ENCODE measurements at places on chromosomes 4 and X.

DNA sequence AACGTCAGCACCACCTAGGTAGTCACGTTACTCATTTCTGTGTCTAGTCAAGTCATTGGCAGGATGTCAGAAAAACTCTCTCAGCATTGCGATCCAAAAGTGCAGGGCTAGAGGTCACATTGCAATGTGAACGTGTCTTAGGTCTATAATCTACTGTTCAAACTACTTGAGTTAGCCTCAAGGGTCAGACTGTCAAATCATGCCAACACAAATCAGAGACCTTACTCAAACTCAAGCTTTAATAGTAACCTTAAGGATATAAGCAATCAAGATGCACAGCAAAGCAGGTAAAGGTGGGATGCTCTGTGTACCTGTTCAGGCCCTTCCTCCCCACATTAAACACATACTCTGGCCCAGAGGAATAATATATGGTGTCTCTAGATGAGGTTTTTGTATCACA, 114.4 kb upstream of the NOCT start:
- no peak for DNase-seq

DNA sequence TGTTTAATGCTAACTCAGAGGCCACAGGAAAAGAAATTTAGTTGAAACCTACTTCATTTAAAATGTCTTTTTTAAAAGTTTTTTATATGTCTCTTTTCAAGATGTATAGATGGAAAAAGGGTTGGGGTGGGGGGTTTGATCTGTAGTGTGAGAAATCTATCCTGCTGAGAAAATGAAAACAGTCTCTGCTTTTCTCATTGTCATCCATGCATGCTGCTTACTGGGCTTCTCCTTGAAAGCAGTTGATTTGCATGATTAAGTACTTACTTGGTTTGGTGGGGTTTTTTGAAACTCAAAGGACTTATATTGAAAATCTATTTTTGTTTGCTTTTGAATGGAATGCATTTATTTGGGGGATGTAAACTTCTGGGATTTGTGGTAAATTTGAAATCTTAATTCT, 313.6 kb upstream of the DKK2 start:
- DNase-seq = no peak

DNA sequence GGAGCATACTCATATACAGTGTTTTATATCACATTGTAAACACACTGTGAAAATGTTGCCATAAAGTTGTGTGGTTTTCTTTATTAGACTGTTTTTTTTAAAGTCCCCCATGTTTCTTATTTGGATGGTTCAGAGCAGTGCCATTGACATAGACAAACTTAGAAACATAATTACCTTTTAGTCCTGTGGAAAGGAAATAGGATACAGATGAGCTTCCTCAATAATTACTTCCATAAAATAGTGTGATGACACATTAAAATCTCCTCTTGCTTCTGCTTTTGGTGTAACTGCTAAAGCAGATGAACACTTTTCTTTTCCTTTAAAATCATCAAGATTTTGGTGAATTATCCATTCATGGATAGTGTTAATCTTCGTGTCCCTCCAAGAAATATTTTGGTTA, 52.9 kb upstream of the LIMCH1 start:
- DNase-seq = no peak

- DNase-seq = no peak
These were observed 390.9 kb downstream of the ADAM29 start for GRCh38 chr4:175309041-175309440.

GRCh38 chr4:169649545-169650226, 29.3 kb downstream of the CLCN3 start:
- DNase-seq = no peak

- no peak for DNase-seq
These were observed 51.7 kb upstream of the MCF2 start for GRCh38 chrX:139759637-139760036.

DNA sequence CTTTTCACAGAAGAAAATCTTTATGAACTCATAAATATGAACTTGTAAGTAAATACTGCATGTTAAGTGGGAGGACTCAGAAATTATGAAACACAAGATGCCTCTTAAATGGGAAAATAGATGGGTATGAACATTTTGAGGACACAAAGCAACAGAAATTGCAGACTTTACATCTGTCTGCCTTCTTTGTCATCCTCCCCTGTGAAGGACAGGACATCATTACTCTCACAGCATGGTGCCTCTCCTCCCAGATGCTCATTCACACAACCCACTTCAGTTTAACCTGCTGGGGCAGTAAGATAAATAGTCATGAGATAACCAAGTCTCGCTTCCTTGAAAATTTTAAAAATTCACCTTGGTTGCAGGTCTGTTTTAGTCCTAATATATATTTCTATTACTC, 144.5 kb downstream of the APBB2 start:
- DNase-seq = no peak

- no peak for DNase-seq
These were observed 136.7 kb downstream of the ARHGAP24 start for GRCh38 chr4:85611661-85612060.

GRCh38 chr4:83174844-83175414, 60.4 kb upstream of the PLAC8 start:
- no peak for DNase-seq

GRCh38 chrX:74231625-74232024, 72.4 kb upstream of the ZCCHC13 start:
- DNase-seq = no peak

GRCh38 chr4:80393246-80393969, 57.9 kb downstream of the CFAP299 start:
- DNase-seq = no peak

- DNase-seq = no peak
These were observed 26.8 kb downstream of the PPP2R2C start for GRCh38 chr4:6445403-6446129.

GRCh38 chrX:82848111-82848510, 660.0 kb upstream of the POU3F4 start:
- no peak for DNase-seq

- no peak for DNase-seq
These were observed 38.2 kb upstream of the PRDM5 start for GRCh38 chr4:120960656-120961267.

DNA sequence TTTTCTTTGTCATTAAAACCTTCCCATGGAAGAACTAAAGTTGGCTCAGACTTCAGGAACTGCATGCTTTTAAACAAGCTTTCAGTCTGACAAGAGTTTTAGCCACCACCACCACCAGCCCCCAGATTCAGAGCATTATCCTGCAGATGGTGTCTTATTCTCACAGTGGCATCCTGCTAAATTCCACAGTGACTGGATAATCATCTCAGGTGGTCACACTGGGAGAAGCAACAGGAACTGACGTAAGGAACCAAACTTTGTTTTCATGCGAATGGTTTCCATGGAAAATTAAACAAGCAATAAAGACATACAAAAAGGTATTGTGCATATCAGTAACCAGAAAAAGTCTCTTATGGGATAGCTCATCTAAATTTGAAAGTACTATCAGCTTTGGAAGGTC, 370.7 kb downstream of the FBXW7 start:
- no peak for DNase-seq

GRCh38 chrX:111652719-111653118, 28.3 kb upstream of the ALG13 start:
- DNase-seq = no peak

GRCh38 chr4:118823471-118823870, 12.5 kb downstream of the SEC24D start:
- no peak for DNase-seq

DNA sequence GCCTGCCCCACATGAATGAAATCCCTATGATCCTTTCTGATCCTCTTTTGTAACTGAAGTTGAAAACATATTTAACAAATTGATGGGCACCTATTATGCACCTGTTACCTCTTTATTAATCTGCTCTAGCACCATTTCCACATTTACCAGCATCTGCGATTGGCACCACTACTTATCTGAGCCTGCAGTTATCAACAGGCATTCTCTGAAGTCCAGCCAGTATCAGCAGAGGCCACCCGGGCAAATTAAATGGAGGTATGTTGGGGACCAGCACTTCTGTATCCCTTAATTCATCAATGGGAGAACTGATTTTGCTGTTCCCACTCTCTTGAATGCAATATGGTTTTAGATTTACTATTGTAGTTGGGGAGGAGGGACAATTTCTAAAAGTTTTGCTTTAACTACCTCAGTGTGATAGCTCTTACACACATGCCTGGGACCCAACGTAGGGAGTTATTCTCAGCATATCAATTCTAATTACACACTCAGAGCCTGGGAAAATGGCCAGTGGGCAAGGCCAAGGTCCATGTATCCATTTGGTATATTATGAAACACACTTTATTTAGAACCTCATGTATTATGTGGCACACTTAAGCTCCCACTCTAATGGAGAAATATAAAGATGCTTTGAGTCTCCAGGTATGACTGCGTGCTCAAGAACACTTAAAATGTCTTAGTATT, 1927.1 kb upstream of the PCDH7 start:
- DNase-seq = no peak

GRCh38 chr4:76072760-76073159, 1.7 kb upstream of the ART3 start:
- no peak for DNase-seq

DNA sequence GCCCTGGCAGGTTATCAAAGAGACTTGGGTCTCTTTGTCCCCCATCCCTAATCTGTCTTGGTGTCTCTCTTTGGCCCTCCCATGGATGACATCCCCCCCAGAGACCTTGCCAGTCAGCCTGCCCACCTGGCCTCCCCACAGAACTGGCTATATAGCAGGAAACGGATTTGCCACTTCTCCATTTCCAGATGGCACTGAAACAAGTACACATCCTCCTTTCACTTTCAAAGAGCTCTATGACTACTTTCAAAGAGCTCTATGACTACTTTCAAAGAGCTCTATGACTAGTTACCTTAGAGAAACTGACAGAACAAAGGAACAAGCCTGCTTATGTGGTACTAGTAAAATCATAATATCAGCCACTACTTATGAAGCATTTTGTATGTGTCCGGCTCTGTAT, 175.3 kb downstream of the MAML3 start:
- no peak for DNase-seq
